H9 (cell line): ENCODE measurements at places on chromosomes 2 and 18. TPM values are rescaled to one million over a fixed set of nuclear protein-coding genes. Genes with fewer than 3 reads are reported as not detected.

The UGT1A6 gene
- total RNA-seq, result not detected in 2 replicates

The HOXD12 gene
- not detected in 2 replicates for total RNA-seq

The SPC25 gene
- total RNA-seq, result 28.5 and 31.5 TPM in 2 replicates

The MAP3K19 gene
- total RNA-seq, result not detected in 2 replicates

The MAP3K20 gene
- total RNA-seq, result 8.7 and 9.2 TPM in 2 replicates

The EMILIN1 gene
- 1.2 and 1.8 TPM in 2 replicates for total RNA-seq

The USP34 gene
- 84.3 and 93.9 TPM in 2 replicates for total RNA-seq

The EPHA4 gene
- 20.6 and 25.1 TPM in 2 replicates for total RNA-seq

The AOX1 gene
- 3.5 and 4.8 TPM in 2 replicates for total RNA-seq

The CABLES1 gene
- 24.1 and 27.1 TPM in 2 replicates for total RNA-seq

The ERFE gene
- 2.0 and 2.1 TPM in 2 replicates for total RNA-seq

The ASXL2 gene
- total RNA-seq, result 32.7 and 35.4 TPM in 2 replicates

The SCN7A gene
- total RNA-seq, result 0.07 and 0.11 TPM in 2 replicates

The IL36RN gene
- not detected in 2 replicates for total RNA-seq

The HOXD8 gene
- total RNA-seq, result not detected in 2 replicates

The LYG1 gene
- total RNA-seq, result 0.31 and 0.37 TPM in 2 replicates

The PPP1R1C gene
- 4.0 and 5.4 TPM in 2 replicates for total RNA-seq

The ADGRF3 gene
- 0.09 and 0.29 TPM in 2 replicates for total RNA-seq

The ANKRD53 gene
- 0.28 and 0.88 TPM in 2 replicates for total RNA-seq

The PTPN18 gene
- 13.0 and 16.3 TPM in 2 replicates for total RNA-seq

The PLA2R1 gene
- 0.70 and 0.83 TPM in 2 replicates for total RNA-seq

The RND3 gene
- 62.6 and 68.3 TPM in 2 replicates for total RNA-seq
